ENCODE measurements at places on chromosomes 6 and 20.

DNA sequence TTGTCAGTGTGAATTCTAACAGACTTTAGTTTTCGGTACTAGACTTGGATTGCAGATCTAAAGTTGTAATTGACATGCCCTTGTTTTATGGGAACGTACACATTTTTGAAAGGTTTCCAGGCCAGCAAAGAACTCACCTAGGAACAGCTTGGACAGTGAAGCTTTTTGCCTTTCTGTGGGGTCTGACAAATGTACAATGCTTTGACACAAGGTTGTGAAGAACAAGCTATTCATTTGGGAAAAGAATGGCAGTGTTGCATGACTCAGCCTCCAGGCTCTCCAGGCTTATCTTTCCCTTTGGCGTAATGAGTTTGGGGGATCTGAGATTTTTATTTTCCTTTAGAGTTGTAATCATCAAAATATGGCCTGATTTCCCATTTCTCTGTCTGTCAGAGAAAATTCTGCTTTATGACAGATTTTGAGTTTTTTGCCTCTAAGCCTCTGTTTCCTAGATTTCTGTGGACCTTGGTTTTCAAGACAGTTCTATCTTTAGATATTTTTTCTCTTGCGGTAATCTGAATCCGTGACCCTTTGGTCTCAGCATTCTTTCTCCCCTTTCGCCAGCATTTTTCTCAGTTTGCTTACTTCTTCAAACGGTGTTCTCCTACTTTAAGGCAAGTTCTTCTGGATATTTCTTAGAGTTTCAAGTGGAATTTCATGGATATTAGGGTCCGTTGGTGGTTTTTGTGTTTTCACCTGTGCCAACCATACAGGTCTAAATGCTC is 221.0 kb downstream of the ADGB start:
- H3K27ac ChIP-seq, result no peak overlapping the region
- H3K4me3 ChIP-seq, result no peak overlapping the region
- no peak for DNase-seq

- H3K36me3 ChIP-seq, result no peaks in the 10 kb centered on the region
- no peak for DNase-seq
- no peak overlapping the region for H3K27ac ChIP-seq
Measured at GRCh38 chr20:22908944-22909343, 126.2 kb upstream of the SSTR4 start.

GRCh38 chr6:160163912-160164311 is 42.3 kb downstream of the SLC22A1 start:
- DNase-seq, result no peak
- no peaks in the 10 kb centered on the region for H3K36me3 ChIP-seq
- H3K27me3 ChIP-seq, result no peaks in the 10 kb centered on the region
- H3K27ac ChIP-seq, result no peak overlapping the region
- H3K4me3 ChIP-seq, result no peak overlapping the region
- H3K4me1 ChIP-seq, result peaks cover 6% of the 10 kb centered on the region

- DNase-seq, result no peak
- no peak overlapping the region for H3K4me3 ChIP-seq
- no peak overlapping the region for H3K27ac ChIP-seq
Measured at GRCh38 chr6:129644567-129645015, 65.4 kb downstream of the ARHGAP18 start.

GRCh38 chr20:33933469-33933909 is 60.2 kb upstream of the RALY start:
- no peak overlapping the region for H3K4me3 ChIP-seq
- H3K36me3 ChIP-seq, result no peaks in the 10 kb centered on the region
- H3K27me3 ChIP-seq, result no peaks in the 10 kb centered on the region
- peak; percentile 57 for DNase-seq
- no peaks in the 10 kb centered on the region for H3K4me1 ChIP-seq

DNA sequence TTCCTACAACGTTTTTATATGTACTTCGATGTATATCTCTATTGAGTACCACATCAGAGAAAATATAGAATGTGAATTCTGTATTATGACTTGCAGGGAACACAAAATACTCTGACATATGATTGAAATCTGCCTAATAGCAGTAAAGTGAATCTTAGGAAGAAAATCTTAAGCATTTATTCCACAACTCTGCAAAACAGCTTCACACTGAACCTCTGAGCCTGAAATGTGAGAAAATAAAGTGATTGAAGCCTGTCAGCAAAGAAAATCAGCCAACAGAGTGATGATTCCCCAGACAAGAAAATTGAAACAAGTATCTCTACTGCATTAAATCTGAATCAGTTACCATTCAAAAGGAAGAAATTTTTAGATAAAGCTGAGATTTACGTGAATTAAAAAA is 499.5 kb upstream of the RNF217 start:
- no peaks in the 10 kb centered on the region for H3K4me1 ChIP-seq
- no peak for DNase-seq
- H3K27ac ChIP-seq, result no peak overlapping the region
- no peak overlapping the region for H3K4me3 ChIP-seq

- H3K27ac ChIP-seq, result no peak overlapping the region
- H3K36me3 ChIP-seq, result no peaks in the 10 kb centered on the region
- no peak for DNase-seq
- H3K27me3 ChIP-seq, result no peaks in the 10 kb centered on the region
Measured at GRCh38 chr6:22631091-22631490, 61.7 kb downstream of the HDGFL1 start.

DNA sequence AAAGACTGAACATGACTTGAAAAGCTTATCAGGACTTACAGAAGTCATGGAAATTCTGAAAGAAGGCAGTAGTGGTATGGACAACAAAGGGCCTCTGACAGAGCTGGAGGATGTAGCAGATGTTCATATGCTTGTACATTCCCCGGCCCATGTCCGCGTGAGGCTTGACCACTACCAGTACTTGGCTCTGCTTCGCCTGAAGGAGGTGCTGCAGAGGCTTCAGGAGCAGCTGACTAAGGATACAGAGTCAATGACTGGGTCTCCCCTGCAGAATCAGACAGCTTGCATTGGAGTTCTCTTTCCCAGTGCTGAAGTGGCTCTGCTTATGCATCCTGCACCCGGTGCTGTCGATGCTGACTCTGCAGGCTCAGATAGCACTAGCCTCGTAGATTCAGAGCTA is 29.2 kb downstream of the TAF11 start:
- H3K36me3 ChIP-seq, result peaks cover 11% of the 10 kb centered on the region
- no peaks in the 10 kb centered on the region for H3K4me1 ChIP-seq
- no peak overlapping the region for H3K27ac ChIP-seq
- no peaks in the 10 kb centered on the region for H3K27me3 ChIP-seq

- no peaks in the 10 kb centered on the region for H3K27me3 ChIP-seq
- H3K27ac ChIP-seq, result no peak overlapping the region
- H3K4me3 ChIP-seq, result no peak overlapping the region
- no peak for DNase-seq
- no peaks in the 10 kb centered on the region for H3K36me3 ChIP-seq
Measured at GRCh38 chr6:27059621-27060425, 187.7 kb upstream of the PRSS16 start.

GRCh38 chr20:40797425-40797824 is 108.4 kb upstream of the MAFB start:
- no peak for DNase-seq

DNA sequence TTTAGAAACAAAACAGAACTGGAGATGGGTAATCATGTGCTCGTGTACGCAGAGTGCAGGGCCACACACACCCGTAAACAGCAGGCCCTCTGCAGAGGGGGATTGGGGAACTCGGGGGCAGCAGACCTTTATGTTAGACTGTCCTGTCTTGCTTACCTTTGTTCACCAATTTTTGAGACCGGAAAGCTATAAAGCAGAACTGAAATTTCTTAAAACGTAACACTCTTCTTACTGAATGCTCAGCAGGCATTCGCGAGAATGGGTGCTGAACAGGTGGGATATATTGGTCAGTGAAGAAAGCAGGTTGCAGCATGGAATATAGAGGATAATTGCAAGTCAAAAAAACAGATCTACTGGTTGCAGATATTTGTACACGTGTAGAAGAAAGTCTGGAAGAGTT is 211.1 kb downstream of the BMP7 start:
- H3K27me3 ChIP-seq, result peaks cover 2% of the 10 kb centered on the region
- no peaks in the 10 kb centered on the region for H3K4me1 ChIP-seq
- no peaks in the 10 kb centered on the region for H3K36me3 ChIP-seq
- no peak overlapping the region for H3K4me3 ChIP-seq
- no peak overlapping the region for H3K27ac ChIP-seq

DNA sequence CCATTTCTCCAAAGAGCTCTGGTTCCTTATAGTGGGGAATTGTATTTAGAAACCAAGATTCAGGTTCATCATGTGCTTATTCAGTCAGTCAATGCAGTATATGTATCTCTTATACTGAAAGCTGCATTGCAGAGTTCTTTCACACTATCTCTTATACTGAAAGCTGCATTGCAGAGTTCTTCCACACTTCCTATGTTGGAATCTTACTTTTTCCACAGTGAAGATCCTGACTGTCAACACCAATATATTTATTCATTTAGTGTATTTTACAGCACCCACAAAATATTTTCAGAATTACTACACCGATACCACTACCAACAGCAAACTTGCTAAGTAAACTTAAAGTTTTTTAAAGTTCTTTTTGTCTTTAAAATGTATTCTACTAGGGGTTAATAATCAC is 349.3 kb upstream of the MMS22L start:
- no peaks in the 10 kb centered on the region for H3K27me3 ChIP-seq
- H3K36me3 ChIP-seq, result no peaks in the 10 kb centered on the region
- no peak for DNase-seq
- H3K27ac ChIP-seq, result no peak overlapping the region
- no peak overlapping the region for H3K4me3 ChIP-seq
- H3K4me1 ChIP-seq, result no peaks in the 10 kb centered on the region

DNA sequence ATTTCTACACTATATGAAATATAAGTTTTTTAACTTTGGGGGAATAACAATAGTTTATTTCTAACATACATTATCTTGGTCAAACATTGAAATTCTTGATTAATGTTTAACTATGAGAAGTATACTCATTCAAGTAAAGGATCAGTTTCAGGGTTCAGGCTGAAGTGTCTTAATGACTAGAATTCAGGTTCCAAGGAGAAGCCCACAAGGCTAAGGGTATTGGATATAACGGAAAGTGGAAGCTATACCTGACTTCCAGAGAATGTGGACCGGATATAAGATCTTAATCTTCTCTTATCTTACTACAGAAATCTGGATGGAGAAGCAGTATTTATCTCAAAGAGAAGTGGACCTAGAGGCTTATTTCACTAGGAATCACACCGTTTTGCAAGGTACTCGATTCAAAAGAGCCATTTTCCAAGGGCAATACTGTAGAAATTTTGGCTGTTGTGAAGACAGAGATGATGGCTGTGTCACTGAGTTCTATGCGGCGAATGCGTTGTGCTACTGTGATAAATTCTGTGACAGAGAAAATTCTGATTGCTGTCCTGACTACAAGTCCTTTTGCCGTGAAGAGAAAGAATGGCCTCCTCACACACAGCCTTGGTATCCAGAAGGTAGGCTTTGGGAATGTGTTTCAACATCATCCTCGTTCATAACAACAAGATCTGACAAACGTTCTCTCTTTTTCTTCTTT is at the start of gene TINAG:
Gene TINAG (plus strand): TSS at position 153 of the 697 bp plus-strand sequence. CDS start 110 bp downstream, at position 263.
- H3K27ac ChIP-seq, result no peak within 1 kb of the TSS
- H3K4me1 ChIP-seq, result no peaks in the 10 kb centered on the region
- no peaks in the 10 kb centered on the region for H3K27me3 ChIP-seq

GRCh38 chr6:109308018-109308492 is 74.2 kb downstream of the CD164 start:
- no peak overlapping the region for H3K27ac ChIP-seq
- no peak for DNase-seq
- no peaks in the 10 kb centered on the region for H3K36me3 ChIP-seq
- no peaks in the 10 kb centered on the region for H3K27me3 ChIP-seq
- no peak overlapping the region for H3K4me3 ChIP-seq

- no peaks in the 10 kb centered on the region for H3K27me3 ChIP-seq
- H3K27ac ChIP-seq, result no peak overlapping the region
- no peaks in the 10 kb centered on the region for H3K4me1 ChIP-seq
- H3K36me3 ChIP-seq, result no peaks in the 10 kb centered on the region
- no peak overlapping the region for H3K4me3 ChIP-seq
Measured at GRCh38 chr20:48064929-48065328, 279.6 kb upstream of the SULF2 start.

DNA sequence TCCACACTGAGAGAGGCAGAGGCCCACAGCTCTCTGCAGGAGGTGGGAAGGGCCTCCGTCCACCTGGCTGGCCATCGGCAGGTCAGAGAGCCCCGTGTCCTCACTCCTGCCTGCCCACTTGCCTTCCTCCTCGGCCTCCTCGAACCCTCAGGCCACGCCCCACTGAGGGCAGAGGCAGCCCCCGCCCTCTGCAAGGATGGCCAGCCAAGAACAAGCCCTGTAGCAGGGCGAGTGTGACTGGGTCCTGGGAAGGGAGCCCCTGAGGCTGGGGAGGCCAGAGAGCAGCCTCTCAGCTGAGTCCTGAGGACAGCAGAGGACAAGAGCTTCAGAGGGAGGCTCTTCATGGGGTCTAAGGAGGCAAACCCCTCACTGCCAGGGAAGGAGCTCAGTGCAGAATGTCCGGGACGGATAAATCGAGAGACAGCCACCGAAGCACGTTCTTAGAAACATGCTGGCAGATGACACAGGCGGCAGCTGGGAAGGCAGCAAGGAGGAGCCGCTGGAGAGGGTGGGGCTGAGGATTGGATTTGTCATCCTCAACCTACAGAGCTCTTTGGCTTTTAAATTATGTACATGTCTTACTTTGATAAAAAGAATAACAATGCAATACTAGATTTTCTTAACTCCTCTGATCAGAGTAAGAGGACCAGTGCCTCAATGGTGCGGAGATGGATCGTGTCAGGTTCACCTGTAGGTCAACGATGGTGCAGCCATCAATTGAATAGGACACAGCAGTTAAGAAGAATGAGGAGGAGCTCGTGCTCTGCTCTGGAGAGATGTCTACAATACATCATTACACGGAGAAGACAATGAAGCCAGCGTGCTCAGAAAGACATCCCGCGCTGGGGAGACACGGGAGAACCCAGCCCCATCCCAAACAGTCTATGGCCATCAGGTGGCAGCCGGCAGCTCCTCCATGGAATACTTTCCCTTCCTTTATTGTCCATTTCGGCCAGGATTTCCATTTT is 53.0 kb downstream of the GNAS-AS1 start:
- H3K27ac ChIP-seq, result no peak overlapping the region
- H3K27me3 ChIP-seq, result no peaks in the 10 kb centered on the region
- no peak for DNase-seq
- H3K4me3 ChIP-seq, result no peak overlapping the region

- peaks cover 6% of the 10 kb centered on the region for H3K4me1 ChIP-seq
- DNase-seq, result no peak
- peaks cover 2% of the 10 kb centered on the region for H3K27me3 ChIP-seq
- H3K36me3 ChIP-seq, result peaks cover 6% of the 10 kb centered on the region
Measured at GRCh38 chr20:45368221-45368980, 5.4 kb downstream of the SYS1 start.

- H3K4me1 ChIP-seq, result peaks cover 14% of the 10 kb centered on the region
- no peak for DNase-seq
- H3K4me3 ChIP-seq, result peak overlapping the region; percentile 31
- no peak overlapping the region for H3K27ac ChIP-seq
Measured at GRCh38 chr6:10425975-10426780, 11.3 kb upstream of the TFAP2A start.

DNA sequence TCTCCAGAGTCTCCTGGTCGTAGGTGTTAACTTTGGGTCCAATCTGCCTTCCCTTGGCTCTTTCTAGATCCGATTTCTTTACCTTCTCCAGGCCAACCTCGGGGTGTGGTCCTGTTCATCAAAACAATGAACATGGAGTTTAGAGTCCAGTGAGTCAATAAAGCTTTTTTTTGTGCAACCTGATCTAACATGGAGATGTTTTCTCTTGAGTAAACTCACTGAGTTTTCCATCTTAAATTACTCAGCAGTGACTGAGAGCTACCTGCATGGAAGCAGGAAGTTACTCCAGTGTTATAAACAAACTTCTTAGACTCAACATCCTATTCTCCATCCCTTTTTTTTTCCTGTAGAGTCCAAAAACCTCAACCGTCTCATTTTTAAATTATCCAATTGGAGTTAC is 14.9 kb upstream of the SLC22A1 start:
- no peaks in the 10 kb centered on the region for H3K27me3 ChIP-seq
- no peak overlapping the region for H3K27ac ChIP-seq
- no peak for DNase-seq
- peaks cover 18% of the 10 kb centered on the region for H3K36me3 ChIP-seq
- H3K4me3 ChIP-seq, result no peak overlapping the region
